ENCODE measurements at places on chromosomes 13 and 19.
A peak's percentile ranks its signal among the peaks of the same experiment; 100 is the strongest.

DNA sequence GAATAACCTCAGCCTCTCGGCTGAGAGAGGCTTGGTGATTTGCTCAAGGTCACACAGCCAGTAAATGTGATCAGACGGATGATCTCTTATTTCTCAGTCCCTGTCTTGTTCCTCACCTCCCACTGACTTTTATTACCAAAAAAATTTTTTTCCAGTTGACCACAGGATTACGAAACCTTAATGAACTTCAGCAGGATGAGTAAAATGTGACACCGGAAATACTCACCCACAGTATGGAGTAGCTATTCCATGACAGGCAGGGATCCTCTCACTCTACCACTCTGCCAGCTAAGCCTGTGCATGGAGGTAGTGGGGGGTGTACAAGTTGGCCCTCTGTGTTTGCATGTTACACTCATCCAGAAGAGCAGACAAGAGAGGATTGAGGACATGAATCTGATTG lies 916.4 kb downstream of the UQCRFS1 start:
- DNase-seq, result no peak

DNA sequence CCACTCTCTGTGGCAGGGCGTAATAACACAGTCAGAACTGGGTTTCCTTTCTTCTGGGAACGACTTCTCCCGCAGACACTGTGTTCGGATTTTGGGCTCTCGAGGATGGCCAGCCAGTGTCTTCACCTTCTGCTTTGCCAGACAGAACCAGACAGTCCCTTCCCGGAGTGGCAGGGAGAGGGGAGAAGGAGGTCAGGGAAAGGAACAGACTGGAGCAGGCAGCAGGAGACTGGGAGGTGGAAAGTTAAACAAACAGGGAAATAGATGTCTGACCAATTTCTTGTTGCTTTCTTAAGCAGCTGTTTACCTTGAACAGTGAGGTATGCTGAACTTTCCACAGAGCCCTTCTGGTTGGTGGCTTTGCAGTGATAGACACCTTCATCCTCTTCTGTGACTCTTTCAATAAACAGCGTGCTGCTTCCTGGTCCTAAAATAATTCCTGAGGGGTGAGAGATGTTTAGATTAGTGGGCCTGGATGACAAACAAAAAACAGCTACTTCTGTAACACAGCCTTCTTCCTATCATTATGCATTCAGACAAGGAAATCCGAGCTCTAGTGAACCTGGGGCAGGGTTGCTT lies 137.6 kb downstream of the FLT1 start:
- no peak for DNase-seq

GRCh38 chr13:76651286-76651685 lies 234.9 kb downstream of the KCTD12 start:
- no peak for DNase-seq

DNA sequence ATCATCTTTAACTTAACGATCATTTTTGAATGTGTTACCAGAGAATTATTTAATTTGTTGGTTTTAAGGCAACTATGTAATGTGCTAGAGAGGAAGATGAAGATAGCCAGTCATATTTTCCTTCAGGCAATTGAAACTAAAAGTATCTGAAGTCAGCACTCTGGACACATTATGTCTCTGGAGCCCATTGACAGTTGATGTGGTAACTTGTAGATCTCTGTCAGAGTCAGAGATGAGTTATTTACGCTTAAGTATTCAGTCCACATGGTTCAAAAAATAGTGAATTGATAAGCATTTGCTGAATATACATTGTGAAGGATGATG lies 2.1 kb downstream of the ZMYM2 start:
- no peak for DNase-seq

- no peak for DNase-seq
These were observed 7.8 kb downstream of the PODNL1 start for GRCh38 chr19:13930402-13930801.

DNA sequence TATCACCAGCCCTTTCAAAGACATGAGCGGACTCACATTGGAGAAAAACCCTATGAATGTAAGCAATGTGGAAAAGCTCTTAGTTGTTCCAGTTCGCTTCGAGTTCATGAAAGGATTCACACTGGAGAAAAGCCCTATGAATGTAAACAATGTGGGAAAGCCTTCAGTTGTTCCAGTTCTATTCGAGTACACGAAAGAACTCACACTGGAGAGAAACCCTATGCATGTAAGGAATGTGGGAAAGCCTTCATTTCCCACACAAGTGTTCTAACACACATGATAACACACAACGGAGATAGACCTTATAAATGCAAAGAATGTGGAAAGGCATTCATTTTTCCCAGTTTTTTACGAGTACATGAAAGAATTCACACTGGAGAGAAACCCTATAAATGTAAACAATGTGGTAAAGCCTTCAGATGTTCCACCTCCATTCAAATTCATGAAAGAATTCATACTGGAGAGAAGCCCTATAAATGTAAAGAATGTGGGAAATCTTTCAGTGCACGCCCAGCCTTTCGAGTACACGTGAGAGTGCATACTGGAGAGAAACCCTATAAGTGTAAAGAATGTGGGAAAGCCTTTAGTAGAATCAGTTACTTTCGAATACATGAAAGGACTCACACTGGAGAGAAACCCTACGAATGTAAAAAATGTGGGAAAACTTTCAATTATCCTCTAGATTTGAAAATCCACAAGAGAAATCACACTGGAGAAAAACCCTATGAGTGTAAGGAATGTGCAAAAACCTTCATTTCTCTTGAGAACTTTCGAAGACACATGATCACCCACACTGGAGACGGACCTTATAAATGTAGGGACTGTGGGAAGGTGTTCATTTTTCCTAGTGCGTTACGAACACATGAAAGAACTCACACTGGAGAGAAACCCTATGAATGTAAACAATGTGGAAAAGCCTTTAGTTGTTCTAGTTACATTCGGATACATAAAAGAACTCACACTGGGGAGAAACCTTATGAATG lies 17.6 kb downstream of the ZNF791 start:
- no peak for DNase-seq

- peak; percentile 92 for DNase-seq
These were observed 23.9 kb upstream of the OXGR1 start for GRCh38 chr13:97018029-97018819.

- no peak for DNase-seq
These were observed 57.4 kb upstream of the UBE2L5 start for GRCh38 chr13:30364876-30365275.

DNA sequence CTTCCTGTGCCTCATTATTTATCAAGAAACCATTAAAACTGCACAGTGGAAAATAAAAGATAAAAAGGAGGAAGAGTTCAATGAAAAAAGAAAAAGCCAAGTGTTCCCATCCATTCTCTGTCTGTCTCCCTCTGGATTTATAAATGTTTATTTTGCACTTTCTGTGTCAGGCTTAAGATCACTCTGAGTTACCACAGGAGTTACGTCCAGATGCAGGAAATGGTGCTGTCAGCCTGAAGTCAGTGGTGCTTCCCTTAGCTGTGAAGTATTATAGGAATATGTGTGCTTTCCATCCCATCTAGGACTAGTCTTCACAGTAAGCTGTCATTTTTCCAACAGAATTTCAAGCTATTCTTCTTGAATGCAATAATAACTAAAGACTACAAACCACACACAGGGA lies 420.2 kb downstream of the KCTD12 start:
- no peak for DNase-seq

DNA sequence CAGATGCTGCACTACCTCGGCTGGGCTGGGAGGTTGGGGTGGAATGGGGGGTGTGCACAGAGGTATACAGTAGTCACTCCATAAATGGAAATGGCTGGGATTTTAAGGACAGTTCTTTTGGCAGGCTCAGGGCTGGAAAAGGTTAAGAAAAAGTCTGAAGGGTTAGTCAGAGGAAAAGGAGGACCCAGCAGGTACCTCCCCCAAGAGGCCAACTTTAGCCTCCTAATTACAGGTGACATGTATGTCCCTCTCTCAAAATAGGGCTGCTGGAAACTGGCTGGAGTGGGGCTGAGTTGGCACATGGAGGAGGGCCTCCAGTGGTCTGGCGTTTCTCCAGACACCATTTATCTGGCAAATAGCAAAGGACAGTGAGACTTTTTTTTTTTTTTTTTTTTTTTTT lies 994 bp downstream of the CCDC194 start:
- DNase-seq, result no peak

GRCh38 chr13:67086260-67086659 lies 143.9 kb downstream of the PCDH9 start:
- no peak for DNase-seq

DNA sequence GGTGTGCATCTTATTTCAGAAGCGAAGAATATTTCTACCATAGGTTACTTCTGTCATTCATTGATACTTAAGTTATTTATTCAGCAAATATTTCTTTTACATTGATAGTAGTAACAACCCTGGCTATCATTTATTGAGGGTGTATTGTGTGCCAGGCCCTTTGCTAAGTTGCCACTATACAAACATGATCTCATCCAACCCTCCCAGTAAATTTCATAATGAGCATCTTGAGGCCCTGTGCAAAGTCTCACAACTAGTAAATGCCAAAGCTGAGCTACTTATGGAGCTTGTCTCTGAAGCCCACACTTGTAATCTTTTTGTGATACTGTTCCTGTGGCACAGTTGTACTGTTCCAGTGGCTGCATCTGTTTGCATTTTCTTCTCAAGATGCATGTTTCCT lies 36.1 kb downstream of the RNASEH2B start:
- no peak for DNase-seq

DNA sequence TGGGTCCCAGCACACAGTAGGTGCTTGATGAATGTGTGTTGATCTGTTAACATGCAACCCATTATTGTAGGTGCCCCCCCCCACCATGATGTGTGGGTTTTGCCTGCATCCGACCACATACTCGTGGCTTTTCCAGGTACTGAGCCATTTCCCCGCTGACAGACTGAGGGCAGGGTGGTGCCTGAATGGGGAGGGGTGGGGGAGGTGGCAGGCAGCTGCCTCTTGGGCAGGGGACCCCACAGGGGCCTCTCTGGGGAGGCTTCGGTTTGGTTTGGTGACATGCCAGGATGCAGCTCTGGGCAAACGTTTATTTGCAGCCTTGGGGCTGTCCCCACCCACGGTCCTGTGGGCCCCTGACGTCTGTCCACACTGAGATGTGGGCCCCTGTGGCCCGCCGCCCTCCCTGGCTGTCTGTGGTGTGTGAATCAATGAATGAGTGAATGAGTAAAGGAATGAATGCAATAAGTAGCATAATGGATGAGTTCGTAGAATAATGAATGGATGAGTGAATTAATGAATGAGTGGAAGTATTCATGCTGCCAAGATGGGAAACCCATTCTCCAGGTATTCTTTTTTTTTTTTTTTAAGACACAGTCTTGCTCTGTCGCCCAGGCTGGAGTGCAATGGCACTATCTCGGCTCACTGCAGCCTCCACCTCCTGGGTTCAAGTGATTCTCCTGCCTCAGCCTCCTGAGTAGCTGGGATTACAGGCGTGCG lies 9.0 kb upstream of the JUND start:
- no peak for DNase-seq

- DNase-seq, result no peak
These were observed 2.9 kb downstream of the CD37 start for GRCh38 chr19:49338023-49338677.

- no peak for DNase-seq
These were observed 183.2 kb downstream of the TUBA3C start for GRCh38 chr13:18998389-18998788.

DNA sequence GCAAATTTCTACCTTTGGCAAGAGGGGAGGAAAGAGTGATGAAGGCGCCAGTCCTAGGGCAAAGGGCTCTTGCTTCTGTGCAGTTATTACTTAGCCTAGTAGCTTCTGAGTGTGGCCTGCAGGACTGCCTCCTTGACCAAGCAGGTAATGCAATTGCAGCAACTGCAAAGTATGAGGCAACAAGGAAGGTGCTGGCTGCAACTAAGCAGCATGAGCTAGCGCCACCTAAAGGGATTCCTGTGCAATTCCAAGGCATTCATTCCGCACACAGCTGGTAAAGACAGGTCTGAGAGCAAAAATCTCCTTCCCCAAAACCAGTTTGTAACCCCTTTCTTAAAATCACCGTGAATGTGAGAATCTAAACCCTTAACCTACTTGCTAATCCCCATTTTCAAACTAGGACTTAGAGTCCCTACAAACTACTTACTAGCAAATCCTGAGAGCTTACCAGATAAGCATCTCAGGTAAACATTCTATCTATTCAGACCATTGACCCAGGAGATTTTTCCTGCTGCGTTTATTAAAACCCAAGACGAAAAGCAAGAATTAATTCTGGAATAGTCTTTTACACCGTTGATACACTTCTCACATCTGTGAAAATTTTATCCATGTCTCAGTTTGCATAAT lies 62.9 kb downstream of the DCT start:
- peak; percentile 63 for DNase-seq

GRCh38 chr19:58406818-58407657 lies 1.4 kb upstream of the ZNF584 start:
- DNase-seq, result peak; percentile 60

DNA sequence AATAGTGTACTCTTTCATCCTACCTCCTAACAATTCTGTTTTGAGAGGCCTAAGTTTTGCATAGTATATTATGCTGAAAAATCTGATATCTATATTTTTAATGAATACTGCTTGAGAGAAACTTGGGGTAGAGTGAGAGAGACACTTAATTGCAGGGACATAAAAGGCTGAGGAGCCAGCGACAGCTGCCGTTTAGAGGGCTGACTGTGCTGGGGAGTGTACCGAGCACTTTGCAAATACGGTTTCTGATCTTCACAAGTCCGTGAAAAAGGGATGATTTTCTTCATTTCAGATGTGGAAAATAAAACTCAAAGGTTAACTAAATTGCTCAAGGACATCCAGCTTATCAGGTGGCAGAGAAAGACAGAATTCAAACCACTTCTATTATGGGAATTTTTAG lies 97.4 kb downstream of the CAB39L start:
- DNase-seq, result no peak

- DNase-seq, result peak; percentile 58
These were observed 10.2 kb upstream of the EMC10 start for GRCh38 chr19:50465986-50466705.

DNA sequence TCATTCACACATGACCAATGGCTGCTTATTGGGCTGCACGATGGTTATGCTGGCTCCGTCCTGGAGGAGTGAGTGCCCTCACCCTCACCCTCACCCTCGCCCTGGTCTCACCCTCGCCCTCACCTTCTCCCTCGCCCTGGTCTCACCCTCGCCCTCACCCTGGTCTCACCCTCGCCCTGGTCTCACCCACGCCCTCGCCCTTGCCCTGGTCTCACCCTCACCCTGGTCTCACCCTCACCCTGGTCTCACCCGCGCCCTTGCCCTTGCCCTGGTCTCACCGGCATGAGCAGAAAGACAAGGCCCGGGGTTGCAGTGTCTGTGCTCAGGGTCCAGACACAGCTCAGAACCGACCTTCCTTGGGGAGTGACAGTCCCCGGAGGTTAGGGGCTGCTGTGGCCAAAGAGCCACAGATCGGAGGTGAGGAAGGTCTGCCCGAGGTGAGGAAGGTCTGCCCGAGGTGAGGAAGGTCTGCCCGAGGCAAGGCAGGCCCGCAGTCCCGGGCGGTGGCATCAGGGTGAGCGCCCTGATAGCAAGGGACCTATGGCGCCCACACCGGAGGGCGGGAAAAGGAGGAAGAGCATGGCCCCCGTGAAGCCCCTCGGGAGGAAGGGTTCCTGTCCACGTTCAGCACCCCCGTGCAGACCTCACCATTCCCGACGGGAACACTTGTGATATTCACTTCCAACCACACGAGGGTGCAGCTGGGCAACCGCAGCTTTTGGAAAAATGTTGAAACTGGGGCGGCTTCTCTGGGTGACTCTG lies 65.6 kb downstream of the MCF2L start:
- DNase-seq, result peak; percentile 62

GRCh38 chr19:16940626-16941025 lies 51.8 kb downstream of the F2RL3 start:
- no peak for DNase-seq
